ENCODE measurements at places on chromosomes 7 and 10. TPM values are rescaled to one million over a fixed set of nuclear protein-coding genes. Genes with fewer than 3 reads are reported as not detected.

Gene FEZF1
- total RNA-seq, result not detected

DNA sequence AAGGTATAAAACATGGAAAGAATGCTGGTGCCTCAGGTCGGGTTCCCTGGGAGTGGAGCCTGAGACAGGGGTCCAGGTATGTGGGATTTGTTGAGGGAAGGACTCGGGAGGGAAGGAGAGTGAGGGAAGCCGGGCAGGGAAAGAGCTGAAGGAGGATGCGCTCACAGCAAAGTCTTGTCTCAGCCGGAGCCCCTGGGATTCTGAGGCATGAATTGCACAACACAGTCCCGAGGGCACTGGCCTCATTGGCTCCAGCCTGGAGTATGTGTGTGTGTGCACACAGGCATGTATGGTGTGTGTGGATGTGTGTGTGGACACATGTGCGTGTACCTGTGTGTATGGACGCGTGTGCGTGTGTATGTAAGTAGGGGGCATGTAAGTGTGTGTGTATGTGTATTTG, 87.4 kb downstream of the WDFY4 start:
- no peak for DNase-seq
- H3K4me3 ChIP-seq, result no peak overlapping the region
- no peak overlapping the region for H3K27ac ChIP-seq
- peaks cover 4% of the 10 kb centered on the region for H3K4me1 ChIP-seq

- no peaks in the 10 kb centered on the region for H3K4me1 ChIP-seq
- no peaks in the 10 kb centered on the region for H3K36me3 ChIP-seq
- no peak overlapping the region for H3K4me3 ChIP-seq
- no peaks in the 10 kb centered on the region for H3K27me3 ChIP-seq
These were observed 17.4 kb upstream of the IKZF1 start for GRCh38 chr7:50287129-50287528.

Gene CPVL
- 10.6 TPM for total RNA-seq

Measured in ovary (tissue), 10 donors.